Coronary artery (tissue), 2 donors: ENCODE measurements at places on chromosomes 12 and 14.

GRCh38 chr14:63200767-63201166, 3.5 kb upstream of the RHOJ start:
- DNase-seq: no peak

DNA sequence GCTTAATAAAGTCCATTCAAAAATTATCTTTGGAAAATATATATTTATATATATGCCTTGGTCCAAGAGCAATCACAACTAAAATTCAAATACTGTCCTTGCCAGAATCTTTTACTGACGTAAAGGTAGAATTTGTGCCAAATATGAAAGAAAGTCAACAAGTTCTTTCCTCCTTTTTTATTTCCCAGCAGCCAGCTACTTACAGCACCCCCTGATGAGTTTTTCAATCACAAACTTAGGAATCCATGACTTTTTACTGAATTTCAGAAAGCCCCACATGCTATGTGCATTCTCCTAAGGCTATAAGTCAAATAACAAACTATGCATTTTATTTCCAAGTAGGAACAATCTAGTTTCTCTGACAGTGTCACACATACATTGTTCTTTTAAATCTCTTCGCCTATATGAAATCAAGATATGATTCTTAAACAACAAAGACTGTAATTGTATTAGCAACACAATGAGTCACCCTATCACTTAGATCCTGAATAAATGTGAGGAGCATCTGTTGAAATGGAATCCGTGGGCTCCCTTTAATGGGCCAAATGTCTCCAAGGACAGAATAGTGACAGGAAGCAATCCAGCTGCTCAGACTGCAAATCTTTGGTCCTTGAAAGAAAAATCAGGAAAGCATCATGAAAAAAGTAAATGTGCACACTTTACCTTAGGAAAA, 271.4 kb downstream of the DUSP6 start:
- no peak for DNase-seq

- DNase-seq: no peak
Observed at GRCh38 chr12:110105986-110106385, 18.2 kb upstream of the IFT81 start.

- DNase-seq: no peak
Observed at GRCh38 chr12:64545081-64545382, 65.3 kb upstream of the RASSF3 start.

- DNase-seq: no peak
Observed at GRCh38 chr14:78638926-78639325, 468.8 kb downstream of the NRXN3 start.

DNA sequence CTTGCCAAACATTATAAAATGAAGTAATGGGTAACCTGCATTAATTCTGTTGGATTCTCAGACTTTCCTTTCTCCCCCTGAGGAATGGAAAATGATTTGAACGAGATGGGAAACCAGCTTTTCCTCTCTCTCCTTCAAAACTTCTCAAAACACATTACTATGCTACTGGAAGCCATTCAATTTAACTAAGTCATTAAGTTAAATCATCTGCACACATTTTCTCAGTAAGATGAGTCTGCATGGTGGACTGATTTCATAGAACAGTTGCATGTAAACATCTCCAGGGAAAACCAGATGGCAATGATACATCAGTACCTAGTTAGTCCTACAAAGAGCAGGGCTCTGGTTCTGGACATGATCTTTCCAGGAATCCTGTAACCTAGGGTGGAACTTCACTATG, 59.9 kb downstream of the BMP4 start:
- DNase-seq: no peak

GRCh38 chr12:129909051-129910020, 5.5 kb upstream of the TMEM132D start:
- DNase-seq: no peak

- DNase-seq: no peak
Observed at GRCh38 chr14:99534333-99534732, 53.1 kb downstream of the CCNK start.

GRCh38 chr12:117580718-117581062, 219.3 kb upstream of the NOS1 start:
- no peak for DNase-seq

DNA sequence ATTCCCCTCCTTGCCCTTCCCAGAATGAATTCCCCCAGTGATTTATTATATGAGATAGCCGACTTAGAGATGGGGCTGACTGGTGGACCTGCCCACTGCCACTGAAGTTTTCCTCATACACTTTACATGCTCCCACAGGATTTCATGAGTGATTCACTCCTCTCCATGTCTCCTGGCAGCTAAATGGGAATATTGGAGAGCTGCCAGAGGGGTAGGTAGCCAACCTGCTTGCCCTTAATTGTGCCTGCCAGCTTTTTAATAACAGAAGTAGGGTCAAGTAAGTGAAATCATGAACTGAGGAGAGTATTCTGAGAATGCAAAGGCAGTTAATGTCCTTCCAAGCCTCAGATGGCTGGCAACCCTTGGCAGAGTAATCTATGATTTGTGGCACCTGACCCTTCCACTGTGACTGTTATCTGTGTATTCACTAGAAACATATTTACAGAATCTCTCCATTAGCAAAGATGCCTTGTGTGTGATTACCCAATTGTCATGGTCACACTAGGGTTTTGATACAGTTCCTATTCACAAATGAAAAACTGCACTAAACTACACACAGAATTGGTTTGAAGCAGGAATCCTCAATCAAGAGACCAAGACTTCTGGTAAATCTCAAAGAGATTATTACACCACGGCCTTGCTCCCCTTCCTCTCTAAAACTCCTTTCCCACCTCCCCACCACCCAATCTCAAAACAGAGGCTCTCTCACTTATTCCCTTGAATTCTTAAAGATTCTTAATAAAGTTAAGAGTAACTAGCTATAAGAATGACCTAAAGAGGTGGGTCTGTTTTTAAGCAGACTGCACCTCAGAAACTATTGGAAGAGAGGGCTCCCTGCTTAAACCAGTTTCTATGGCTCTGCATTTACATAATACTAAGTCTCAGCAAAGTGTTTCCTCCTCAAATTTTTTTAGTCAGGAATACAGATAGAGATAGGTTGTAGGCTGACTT, 17.2 kb downstream of the NKX2-1 start:
- DNase-seq: no peak

GRCh38 chr14:73591690-73592449, at the start of gene ACOT4:
Gene ACOT4, plus strand, starts transcription at chr14:73591873. Its CDS starts 87 bp downstream, at chr14:73591960.
- no peak for DNase-seq

- no peak for DNase-seq
Observed at GRCh38 chr14:97532052-97532451, 734.9 kb downstream of the VRK1 start.

DNA sequence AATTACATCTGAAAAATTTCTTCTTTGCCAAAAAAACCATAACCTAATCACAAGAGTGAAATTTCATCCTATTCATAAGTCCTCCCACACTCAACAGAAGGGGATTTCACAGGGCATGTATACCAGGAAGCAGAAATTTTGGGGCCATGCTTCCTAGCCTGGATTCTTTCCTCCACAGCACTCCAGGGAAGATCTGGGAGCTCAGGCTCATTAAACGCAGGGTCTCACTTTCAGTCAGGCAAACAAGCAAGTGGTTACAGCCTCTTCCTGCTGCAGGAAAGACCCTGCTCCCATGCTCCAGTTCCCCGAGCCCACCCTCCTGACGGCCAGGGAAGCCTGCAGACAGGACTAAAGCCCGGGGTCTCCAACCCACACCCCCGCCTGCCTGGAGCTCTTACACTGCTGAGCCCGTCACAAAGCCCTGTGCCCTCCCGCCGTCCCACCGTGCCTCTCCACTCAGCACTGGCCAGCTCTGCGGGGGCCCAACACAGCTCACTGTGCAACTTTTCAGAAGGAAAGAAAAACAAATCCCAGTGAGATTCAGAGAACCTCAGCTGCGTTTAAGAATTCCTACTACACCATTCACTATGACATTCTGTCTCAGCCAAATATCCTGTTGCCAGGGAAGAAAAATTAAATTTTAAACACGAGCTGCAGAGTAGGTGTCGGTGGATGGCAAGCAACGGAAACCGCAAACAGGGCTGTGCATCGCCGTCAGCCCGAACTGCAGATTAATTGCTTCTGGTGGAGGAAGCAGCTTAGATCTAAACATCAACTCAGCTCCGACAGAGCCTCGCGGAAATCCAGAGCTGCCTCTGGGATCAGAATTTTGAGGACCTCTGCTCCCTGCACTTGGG, 106.7 kb upstream of the SFSWAP start:
- no peak for DNase-seq

GRCh38 chr14:66979101-66979974, 209.9 kb upstream of the GARIN2 start:
- DNase-seq: no peak

DNA sequence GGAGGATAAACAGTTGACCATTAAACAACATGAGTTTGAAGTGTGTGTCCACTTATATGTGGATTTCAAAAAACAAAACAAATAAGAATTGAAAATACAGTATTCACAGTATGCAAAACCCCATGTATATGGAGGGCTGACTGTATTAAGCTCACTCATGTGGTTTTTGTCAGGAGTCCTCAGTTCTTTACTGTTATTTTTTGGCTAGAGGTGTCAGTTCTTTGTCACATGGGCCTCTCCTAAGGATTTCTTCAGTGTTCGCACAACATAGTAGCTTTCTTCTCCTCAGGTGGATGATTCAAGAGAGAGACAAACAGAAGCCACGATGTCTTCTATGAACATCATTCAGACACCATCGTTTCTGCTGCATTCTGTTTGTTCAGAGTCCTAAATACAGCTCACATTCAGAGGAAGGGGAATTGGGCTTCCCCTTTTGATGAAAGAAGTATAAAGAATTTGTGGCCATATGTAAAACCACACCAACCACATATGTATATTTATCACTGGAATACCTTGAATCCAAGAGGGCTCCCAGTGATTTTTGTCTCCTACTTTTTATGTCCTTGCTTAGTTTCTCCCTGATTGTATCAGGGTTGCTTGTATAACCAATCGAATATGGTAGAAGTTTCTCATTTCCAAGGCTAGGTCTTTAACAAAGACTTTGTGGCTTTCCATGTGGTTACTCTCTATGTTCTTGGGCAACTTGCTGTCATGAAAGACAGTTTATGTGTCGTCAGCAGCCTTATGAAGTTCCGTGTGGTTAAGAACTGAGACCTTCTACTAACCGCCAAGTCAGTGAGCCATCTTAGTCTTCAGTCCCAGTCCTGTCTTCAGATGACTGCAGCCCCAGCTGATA, 18.9 kb downstream of the MNAT1 start:
- DNase-seq: no peak

GRCh38 chr14:75469606-75470237, 41.9 kb downstream of the JDP2 start:
- DNase-seq: no peak

- no peak for DNase-seq
Observed at GRCh38 chr12:124024776-124025175, 51.8 kb downstream of the ZNF664 start.

DNA sequence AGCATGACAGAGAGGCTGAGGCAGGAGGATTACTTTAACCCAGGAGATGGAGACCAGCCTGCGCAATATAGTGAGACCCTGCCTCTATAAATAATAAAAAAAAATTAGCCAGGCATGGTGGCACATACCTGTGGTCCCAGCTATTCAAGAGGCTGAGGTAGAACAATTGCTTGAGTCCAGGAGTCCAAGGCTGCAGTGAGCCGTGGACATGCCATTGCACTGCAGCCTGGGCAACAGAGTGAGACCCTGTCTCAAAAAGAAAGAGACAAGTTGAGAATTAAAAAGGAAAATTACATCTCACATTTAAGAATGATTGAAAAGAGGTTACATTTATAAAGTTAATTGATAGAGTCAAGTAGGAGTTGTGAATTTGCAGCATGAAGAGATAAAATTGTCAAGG, 91.4 kb upstream of the TMPO start:
- no peak for DNase-seq

DNA sequence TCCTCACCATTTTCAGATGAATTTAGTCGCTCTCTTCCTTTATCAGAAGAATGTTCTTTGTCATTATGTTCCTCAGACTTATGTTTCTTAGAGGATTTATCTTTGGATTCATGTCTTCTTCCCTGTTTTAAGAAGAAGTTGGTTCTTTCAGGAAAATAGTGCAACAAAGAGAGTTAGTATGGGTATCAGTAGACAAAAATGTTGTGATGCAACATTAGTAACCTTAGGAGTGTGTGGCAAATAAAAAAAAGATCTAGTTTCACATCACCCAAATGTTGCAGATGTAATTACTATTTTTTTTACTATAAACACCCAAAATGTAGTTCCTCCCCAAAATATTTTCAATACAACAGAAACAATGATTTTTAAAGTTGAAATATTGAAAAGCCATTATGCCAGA, 7.8 kb downstream of the RSRC2 start:
- no peak for DNase-seq

DNA sequence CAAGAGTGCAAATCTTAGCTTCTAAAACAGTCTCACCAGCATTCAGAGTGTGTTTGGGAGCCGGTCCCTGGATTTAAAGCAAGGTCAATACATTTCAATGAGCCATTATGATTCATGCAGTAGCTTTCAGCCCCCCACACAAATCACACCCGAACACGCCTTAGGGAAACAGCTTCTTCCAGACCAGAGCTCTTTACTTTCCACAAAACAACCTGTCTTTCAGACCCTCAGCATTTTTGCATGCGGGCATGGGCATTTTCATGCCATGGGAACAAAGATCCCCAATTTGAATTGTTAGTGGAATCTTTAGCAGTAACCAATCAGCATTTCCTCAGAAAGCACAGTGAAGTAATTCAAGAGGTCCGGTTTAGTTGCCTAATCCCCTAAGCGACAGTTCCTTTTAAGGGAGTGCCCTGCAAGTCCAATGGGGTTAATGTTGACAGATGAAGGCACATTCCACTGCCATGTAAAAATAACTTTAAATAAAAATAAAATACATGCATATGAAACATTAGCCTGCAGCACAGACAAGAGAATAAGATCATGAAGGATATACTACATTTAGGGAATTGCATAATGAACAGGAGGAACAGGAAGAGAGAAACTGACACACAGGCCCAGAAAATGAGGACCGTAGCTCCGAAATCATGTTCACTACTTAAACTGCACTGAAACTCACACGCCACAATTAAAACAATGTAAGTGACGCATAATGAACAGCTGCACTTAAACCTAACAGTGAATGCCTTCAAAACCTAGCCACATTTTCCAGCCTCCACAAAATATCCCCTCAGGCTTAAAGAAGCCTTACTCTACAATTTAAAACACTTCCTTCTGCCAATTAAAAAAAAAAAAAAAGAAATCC, 4.0 kb downstream of the VPS37B start:
- DNase-seq: no peak

- no peak for DNase-seq
Observed at GRCh38 chr14:91108941-91109611, 4.8 kb upstream of the DGLUCY start.

DNA sequence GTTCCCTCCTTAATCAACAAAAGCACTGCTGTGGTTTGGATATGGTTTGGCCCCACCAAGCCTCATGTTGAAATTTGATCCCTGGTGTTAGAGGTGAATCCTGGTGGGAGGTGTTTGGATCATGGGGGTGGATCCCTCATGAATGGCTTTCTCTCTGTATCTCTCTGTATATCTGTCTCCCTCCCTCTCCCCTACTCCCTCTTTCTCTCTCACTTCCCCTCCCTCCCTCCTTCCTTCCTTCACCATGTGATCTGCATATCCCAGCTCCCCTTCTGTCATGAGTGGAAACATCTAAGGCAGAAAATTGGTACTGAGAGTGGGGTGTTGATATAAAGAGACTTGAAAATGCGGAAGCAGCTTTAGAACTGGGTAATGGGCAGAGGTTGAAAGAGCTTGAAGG, 5.2 kb downstream of the GSKIP start:
- no peak for DNase-seq
